Stimulated activated naive CD4-positive, alpha-beta T cell treated with Interleukin-2 at 50 U/mL for 16 hours (primary cell): ENCODE measurements at places on chromosomes 7 and 10.

DNA sequence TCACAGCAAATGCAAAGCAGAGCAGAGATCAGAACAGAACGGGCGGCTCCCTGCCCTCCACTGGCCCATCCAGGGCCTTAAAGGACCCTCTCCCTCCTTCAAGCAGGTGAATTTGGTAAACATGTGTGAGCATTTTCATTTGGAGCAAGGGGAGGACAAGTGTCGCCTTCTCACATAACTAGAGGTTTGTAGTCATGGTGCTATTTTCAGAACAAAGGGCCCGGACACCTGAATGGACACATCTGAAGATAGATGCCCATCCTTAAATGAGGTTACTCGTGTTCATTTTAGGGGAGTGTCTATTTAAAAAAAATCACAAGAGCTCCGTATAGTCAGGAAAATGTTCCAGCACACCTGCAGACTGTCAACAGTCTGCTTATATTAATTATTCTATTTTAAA, 153.8 kb downstream of the PRKCQ start:
- DNase-seq, result no peak

GRCh38 chr10:77593771-77594470, 43.7 kb downstream of the KCNMA1 start:
- no peak for DNase-seq

- DNase-seq, result no peak
Measured at GRCh38 chr10:72186258-72186981, 29.4 kb upstream of the ANAPC16 start.

DNA sequence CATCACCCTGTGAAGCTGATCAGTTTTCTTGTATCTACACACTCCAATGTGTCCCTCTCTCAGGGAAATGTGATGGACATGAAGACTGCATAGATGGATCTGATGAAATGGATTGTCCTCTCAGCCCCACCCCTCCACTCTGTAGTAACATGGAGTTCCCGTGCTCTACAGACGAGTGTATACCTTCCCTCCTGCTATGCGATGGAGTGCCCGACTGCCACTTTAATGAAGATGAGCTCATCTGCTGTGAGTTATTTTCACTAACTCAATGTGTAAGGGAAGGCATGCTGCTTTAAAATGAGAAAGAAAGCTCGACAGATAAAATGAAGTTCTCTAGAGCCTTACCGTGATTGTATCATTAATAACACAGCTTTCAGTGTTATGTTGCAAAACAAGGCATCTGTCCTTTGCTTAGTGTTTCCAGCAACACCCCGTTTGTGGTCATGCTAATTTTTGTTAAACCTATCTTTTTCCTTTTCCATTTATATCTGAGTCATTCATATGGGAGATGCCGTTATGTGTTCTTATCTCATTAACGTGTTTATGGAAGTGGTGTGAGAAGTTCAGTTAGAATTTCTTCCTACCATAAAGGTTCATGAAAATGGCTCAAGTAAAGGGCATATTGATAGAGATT, 220.9 kb upstream of the PLXDC2 start:
- no peak for DNase-seq

DNA sequence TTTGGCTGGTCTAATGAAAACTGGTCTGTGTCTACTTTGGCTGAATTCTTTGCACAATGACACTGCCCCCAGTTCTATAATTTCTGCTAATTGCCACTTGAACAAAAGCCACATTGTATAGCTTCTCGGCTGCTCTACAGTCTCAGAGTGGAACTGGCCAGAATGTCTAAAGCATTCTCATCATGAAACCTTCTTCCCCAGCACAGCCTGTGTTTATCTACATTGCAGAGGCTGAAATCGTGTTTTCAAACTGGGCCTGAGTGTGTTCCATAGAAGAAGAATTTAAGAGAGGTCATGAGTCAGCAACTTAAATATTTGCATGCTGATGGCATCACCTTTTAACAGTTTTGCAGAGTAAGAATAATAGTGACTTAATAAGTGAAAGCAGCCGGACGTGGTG, 177.2 kb downstream of the BUB3 start:
- DNase-seq, result no peak

- DNase-seq, result no peak
Measured at GRCh38 chr7:92042056-92042737, 92.1 kb downstream of the CYP51A1 start.

DNA sequence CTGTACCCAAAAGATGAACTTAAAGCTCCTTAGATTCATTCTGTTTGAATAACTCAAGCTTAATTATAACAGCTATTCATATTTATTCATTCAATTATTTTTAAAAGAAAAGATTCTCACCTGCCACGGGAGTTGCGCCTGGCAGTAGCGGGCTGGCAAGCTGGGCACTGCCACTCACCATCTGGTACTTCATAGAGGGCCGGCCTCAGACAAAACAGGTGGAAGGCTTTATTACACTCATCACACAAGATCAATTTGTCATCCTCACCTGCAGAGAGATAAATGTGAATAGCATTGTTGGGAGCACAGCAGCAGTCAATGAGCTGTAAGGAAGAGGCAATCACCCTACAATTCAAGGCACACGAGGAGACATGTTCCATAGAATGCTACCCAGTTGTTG, 15.8 kb downstream of the FZD9 start:
- no peak for DNase-seq

DNA sequence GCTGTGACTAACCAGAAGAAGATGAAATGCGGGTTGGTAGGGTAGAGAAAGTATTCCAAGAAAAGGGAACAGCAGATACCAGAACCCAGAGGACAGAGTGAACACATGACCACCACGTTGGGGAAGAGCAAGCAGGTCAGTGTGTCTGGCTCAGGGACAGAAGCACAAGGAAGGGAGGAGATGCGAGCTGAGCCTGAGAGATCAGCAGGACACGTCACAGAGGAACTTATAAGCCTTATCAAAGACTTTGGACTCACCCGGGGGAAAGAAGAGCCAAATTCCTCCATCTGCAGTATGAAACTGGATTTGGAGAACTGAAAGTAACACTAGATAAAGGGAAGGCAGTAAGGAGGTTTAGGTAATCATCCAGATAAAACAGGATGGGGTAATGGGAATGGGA, 232.1 kb upstream of the NPVF start:
- no peak for DNase-seq

- DNase-seq, result no peak
Measured at GRCh38 chr7:143978585-143978984, 21.5 kb upstream of the OR6B1 start.

- DNase-seq, result no peak
Measured at GRCh38 chr10:95976362-95977229, 66.8 kb upstream of the CCNJ start.

DNA sequence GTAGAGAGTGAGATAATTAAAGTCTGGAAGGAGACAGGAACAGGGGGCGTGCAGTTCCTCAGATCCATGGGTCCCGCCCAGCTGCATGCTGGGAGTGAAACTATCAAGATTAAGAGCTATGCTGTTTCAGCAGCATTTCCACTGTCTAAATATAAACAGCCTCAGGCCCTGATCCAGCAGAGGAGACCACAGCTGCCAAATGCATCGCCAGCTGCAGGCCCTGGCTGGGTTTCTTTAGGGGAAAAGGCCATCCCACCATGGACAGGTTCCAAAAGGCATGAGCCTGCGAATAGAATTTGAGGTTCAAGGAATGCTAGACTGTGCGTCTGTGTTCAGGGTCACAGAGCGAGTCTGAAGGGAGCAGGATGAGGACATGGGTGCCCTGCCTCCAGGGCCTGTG, 411.4 kb downstream of the PAXIP1 start:
- no peak for DNase-seq

DNA sequence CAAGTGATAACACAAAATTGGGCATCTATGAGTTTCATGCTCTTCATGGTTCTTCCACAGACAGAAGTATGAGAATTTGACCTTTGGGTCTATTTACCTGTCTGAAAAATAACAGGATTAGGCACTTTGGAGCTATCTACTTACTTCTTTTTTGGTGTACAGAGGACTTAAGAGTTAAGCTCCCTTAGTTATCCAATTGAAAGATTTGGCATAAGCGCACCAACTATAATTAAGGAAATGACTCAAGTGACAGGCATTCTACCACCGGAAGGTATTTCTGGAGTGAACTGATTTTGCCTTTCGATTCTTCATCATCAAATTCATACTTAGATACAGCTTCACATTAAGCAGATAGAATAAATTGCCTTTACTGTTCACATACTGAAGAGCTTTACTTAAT, 43.9 kb downstream of the IFIT5 start:
- no peak for DNase-seq

- no peak for DNase-seq
Measured at GRCh38 chr7:40996233-40996677, 706.6 kb downstream of the INHBA start.

DNA sequence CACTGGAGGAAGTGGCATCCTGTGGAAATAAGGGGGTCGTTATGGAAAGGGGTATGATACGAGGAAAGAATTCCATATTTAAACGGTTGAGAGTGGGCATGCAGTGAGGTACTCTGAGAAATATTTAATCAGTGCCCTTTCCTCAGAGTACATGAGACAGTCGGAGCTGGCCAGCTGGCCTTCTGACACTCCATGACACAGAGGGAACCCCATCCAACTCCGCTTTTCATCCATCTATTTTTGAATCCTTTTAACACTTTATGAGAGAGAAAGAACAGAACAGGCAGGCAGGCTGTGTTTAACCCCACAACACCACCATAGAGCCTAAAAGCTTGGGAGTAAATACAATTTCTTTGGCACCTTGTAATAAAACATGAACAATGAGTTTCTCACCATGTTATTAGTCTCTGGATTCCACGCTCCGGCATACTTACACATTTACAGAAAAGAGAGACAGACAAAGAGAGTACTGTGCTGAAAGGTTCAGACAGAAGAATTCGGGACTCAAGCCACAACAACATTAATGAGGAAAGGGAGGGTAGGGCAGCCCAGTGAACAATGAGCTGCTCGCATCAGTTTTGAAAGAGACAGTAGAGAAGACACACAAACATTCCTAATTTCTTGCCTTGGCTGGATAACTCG, 124.2 kb upstream of the PDLIM1 start:
- DNase-seq, result no peak

GRCh38 chr7:128891110-128891941, 19.2 kb downstream of the KCP start:
- DNase-seq, result no peak

GRCh38 chr10:63713191-63714144, 192.3 kb downstream of the REEP3 start:
- no peak for DNase-seq

GRCh38 chr10:117550599-117551329, 8.2 kb downstream of the EMX2 start:
- no peak for DNase-seq

GRCh38 chr7:90717296-90718060, 121.4 kb downstream of the CDK14 start:
- DNase-seq, result no peak
